T-helper 1 cell (primary cell): ENCODE measurements at places on chromosomes 12 and 14.

- no peak for DNase-seq
These were observed 5.0 kb downstream of the HNRNPC start for GRCh38 chr14:21264025-21264801.

DNA sequence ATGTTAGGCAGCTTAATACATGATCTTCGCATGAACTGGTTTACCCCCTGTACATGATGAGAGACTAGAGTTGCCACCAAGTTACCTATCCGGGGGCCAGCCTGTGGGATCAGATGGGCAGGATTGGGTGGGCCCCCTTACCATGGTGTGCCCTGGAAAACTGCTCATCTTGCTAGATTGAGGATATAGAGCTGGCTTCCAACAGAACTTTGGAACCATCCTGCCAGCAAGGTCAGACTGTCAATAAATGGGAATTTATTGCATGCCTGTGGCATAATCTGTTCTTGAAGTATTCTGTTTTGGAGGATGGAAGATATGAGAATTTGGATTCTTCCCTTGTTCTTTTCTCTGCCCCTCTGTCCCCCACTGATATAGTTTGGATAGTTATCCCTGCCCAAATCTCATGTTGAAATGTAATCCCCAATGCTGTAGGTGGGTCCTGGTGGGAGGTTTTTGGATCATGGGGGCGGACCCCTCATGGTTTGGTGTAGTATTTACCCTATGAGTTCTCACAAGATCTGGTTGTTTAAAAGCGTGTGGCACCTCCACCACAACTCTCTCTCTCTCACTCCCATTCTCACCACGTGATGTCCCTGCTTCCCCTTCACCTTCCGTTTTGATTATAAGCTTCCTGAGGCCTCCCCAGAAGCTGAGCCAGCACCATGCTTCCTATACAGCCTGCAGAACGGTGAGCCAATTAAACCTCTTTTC lies 3.7 kb upstream of the TM9SF1 start:
- DNase-seq: no peak

DNA sequence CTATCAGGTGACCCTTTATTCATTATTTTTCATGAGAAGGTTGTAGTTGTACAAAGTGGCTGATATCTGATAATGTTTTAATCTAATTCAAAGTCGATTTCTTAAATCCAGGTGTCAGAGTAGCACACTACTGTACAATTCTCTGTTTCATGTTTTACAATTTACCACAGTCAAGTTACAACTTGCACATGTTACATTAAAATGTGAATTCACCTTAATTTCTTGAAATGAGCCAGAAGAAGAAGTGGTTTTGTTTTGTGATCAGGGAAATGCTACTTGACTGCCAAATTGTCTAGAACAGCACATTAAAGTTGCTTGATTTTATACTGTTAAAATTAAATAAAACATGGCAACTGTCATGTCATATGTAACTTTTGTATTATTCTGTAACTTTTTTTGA lies 23.2 kb downstream of the LRRK2 start:
- no peak for DNase-seq

GRCh38 chr12:11812586-11813437 lies 163.3 kb downstream of the ETV6 start:
- no peak for DNase-seq

GRCh38 chr12:6927379-6928021 lies at the start of gene ATN1:
ATN1 (plus strand) TSS chr12:6927959; CDS start chr12:6934002, 6,043 bp downstream.
- DNase-seq: no peak

GRCh38 chr12:46084666-46085631 lies 94.6 kb upstream of the SCAF11 start:
- no peak for DNase-seq

- no peak for DNase-seq
These were observed 177.4 kb downstream of the DPF3 start for GRCh38 chr14:72716476-72716875.

- DNase-seq: no peak
These were observed 18.9 kb upstream of the POC1B start for GRCh38 chr12:89544681-89545184.

GRCh38 chr12:2895511-2895910 lies 4.8 kb downstream of the TULP3 start:
- DNase-seq: no peak

GRCh38 chr14:88559852-88560251 lies 3.0 kb upstream of the ZC3H14 start:
- DNase-seq: no peak

DNA sequence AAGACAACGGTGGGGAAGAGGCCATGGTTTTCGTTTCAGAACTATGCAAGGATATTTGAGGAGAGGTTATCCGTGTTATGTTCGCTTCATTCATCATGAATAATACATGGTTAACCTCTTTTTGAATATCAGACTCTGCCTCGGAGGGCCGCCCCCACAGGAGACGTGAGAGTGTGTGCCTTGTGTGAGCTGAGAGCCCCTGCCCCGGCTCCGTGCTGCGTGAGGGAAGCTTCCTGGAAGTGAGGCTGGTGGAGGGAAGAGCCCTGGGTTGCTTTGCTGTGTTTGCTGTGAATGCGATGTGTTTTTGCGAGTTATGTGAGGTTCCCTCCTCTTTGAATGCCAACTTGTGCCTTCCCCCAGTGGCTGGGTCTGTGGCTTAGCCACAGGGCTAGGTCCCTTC lies 146.0 kb upstream of the RTL1 start:
- DNase-seq: no peak

GRCh38 chr12:14427929-14428328 lies 62.4 kb downstream of the ATF7IP start:
- DNase-seq: no peak

GRCh38 chr14:30125322-30125979 lies 197.8 kb upstream of the PRKD1 start:
- no peak for DNase-seq
